Heart right ventricle (tissue), 16 donors: ENCODE measurements at places on chromosomes 6 and 20. TPM values are rescaled to one million over a fixed set of nuclear protein-coding genes. Genes with fewer than 3 reads are reported as not detected.

LHFPL5 gene
- total RNA-seq, result not detected

HCK gene
- 22.9 TPM for total RNA-seq

C6orf89 gene
- total RNA-seq, result 104 TPM

ATP6V1G2 gene
- 2.0 TPM for total RNA-seq

MLN gene
- total RNA-seq, result not detected

SAMD3 gene
- total RNA-seq, result not detected

ELMO2 gene
- 29.9 TPM for total RNA-seq

TAGAP gene
- total RNA-seq, result 2.1 TPM

ELOVL4 gene
- total RNA-seq, result 0.45 TPM

TPD52L1 gene
- 51.3 TPM for total RNA-seq

ULBP1 gene
- total RNA-seq, result 0.46 TPM

TMX4 gene
- total RNA-seq, result 115 TPM

KIAA1755 gene
- 4.0 TPM for total RNA-seq

LY86 gene
- 0.85 TPM for total RNA-seq

PROKR2 gene
- total RNA-seq, result not detected

MEP1A gene
- not detected for total RNA-seq

SOX18 gene
- 35.3 TPM for total RNA-seq

GRIK2 gene
- 3.6 TPM for total RNA-seq

UBE3D gene
- 1.9 TPM for total RNA-seq

CCN6 gene
- not detected for total RNA-seq

ADGRF1 gene
- total RNA-seq, result not detected

LTV1 gene
- 10.4 TPM for total RNA-seq

TBXT gene
- total RNA-seq, result not detected

HLA-G gene
- 0.45 TPM for total RNA-seq

MOG gene
- total RNA-seq, result 13.6 TPM

HSPA12B gene
- 26.5 TPM for total RNA-seq

SIM1 gene
- not detected for total RNA-seq

TNNC2 gene
- total RNA-seq, result not detected

MRPL14 gene
- 40.9 TPM for total RNA-seq

AVP gene
- total RNA-seq, result not detected

MAP3K4 gene
- total RNA-seq, result 27.9 TPM

SCRT2 gene
- not detected for total RNA-seq
